Stimulated activated CD4-positive, alpha-beta T cell treated with anti-CD3 and anti-CD28 coated beads, Interleukin-4, amount 100 ng/mL, for 4 hours (primary cell): ENCODE measurements at places on chromosomes 5 and 9.
A peak's percentile ranks its signal among the peaks of the same experiment; 100 is the strongest.

GRCh38 chr5:154937718-154938466 is at the start of gene GEMIN5:
Gene GEMIN5 (minus strand): TSS chr5:154938211. CDS start chr5:154938133, 78 bp downstream.
- peak; percentile 83 for DNase-seq

DNA sequence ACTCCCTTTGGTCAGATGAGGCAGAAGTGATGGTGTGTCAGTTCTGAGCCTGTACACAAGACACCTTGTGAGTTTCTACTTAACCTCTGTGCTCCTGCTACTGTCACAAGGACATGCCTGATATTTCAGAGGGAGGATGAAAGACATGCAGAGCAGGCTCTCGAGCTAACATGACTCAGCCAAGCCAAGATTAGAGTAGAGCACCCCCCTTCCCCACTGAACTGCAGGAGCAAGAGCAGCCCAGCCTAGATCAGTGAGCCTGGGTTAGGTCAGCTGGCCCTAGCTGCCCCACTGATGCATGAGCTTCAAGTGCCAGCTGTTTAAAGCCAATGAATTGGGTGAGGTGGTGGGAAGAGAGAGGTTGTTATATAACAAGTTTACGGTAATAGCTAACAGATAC is 36.7 kb downstream of the BRINP1 start:
- no peak for DNase-seq

DNA sequence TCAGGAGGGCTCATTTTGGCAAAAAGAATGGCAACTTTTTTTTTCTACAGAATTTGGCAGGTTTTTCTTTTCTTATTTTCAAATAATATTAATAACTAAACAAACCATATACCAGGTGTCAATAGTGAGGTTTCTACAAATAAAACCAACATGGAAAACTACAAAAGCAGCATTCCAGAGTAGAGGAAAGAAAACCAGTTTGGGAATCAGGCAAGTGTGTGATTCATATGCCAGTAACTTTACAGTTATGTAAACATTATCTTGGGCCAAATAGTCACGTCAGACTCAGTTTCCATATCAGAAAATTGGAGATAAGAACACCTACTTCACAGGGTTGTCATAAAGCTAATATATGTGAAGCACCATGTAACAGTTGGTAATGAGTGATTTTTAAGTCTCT is 51.7 kb downstream of the FBXW11 start:
- no peak for DNase-seq

GRCh38 chr5:35308421-35308820 is 78.1 kb upstream of the PRLR start:
- no peak for DNase-seq

DNA sequence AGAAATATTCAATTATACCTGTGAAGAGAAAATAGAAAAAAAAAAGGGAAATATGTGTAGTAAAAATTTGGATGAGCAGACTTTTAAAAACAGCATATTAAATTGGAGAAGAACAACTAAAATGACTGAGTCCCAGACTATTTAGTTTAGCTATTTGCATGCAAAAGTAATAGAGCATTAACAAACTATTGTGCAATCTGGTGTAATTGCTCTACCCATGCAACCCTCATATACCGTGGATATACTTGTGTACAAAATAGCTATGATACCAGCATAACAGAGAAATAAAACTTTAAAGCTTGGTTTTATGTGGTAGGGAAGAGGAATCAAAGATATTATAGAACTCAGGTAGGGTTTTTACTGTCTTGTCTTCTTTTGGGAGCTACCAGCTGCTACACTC is 78.7 kb upstream of the PRDM9 start:
- no peak for DNase-seq

GRCh38 chr5:163747586-163747985 is 242.2 kb downstream of the MAT2B start:
- DNase-seq = no peak

- DNase-seq = no peak
Observed at GRCh38 chr5:97550164-97550563, 367.1 kb upstream of the RIOK2 start.

DNA sequence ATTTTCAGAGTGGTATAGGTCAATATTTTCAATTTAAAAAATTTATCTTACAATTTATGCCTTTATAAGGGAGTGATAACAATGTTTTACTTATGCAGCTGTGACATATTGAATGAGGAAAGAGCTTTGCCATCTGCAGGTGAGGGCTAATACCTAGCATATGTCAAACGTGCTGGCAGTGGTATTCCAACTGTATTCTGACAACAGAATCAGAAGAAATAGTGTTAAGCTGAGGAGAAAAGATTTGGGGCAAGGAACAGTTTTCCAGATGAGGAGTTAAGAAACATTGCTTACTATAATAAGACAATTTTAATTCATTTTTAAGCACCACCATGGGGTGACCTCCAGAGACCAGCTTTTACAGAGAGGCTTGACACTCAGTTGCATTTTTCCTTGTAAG is 267.8 kb upstream of the ZNF608 start:
- no peak for DNase-seq

GRCh38 chr5:55638455-55638854 is 73.7 kb downstream of the SLC38A9 start:
- no peak for DNase-seq

- DNase-seq = no peak
Observed at GRCh38 chr5:966941-967340, 41.7 kb upstream of the NKD2 start.

DNA sequence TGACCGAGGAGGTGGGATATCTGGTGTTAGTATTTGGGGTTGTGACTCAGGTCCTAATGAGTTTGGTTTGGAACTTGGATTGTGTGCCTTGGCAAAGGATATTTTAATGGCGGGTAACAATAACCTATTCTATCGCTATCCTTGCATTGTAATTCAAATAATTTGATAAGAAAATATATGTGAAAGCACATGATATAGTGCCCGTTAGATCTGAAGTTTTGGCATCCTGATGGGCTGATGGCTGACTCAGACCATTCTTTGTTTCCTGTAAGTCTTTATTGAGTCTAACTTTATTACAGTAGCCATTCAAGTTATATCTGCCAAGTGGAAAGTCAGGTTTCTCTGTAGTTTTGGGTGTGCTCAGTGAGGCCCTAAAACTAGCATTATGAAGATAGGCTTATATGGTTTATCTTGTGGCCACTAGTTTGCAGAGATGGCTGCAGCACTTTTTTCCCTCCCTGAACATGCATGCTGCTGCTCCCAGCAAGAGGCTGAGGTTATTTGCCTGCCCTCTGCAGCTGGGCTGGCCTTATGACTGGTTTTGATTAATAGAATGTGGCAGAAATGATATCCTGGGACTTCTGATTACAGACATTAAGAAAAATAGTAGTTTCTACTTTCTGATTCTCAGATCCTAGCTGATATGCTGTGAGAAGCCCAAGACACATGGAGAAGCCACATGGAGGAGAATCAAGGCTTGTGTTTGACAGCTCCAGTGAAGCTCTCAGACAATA is 46.6 kb downstream of the CFAP95 start:
- DNase-seq = no peak

DNA sequence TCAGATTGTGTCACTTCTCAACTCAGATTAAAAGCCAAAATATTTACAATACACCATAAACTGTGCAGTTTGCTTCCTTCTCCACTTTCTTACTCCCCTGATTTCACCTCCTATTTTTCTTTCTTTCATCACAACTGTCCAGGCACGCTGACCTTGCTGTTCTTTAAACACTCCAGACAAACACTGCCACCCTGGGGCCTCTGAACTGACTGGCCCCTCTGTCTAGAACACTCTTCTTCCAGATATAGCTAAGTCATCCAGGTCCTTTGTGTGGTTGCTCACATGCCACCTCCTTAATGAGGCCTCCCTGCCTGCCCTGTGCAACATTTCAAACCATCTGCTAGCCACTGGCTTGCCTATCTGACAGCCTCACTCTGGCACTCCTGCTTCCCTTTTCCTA is 46.6 kb downstream of the ATG10 start:
- DNase-seq = no peak

GRCh38 chr5:176373100-176373818 is 8.0 kb downstream of the ARL10 start:
- no peak for DNase-seq

- no peak for DNase-seq
Observed at GRCh38 chr5:142870532-142871362, 100.6 kb downstream of the ARHGAP26 start.

- DNase-seq = no peak
Observed at GRCh38 chr9:115691693-115692092, 461.9 kb upstream of the PAPPA start.

- DNase-seq = no peak
Observed at GRCh38 chr5:6692906-6693305, 20.3 kb upstream of the TENT4A start.
